ENCODE measurements at places on chromosomes 7 and 10. TPM values are rescaled to one million over a fixed set of nuclear protein-coding genes. Genes with fewer than 3 reads are reported as not detected.

- no peak for DNase-seq
Observed at GRCh38 chr10:131617113-131617858, 283.5 kb upstream of the PPP2R2D start.

GRCh38 chr10:62023329-62023728 lies 121.8 kb downstream of the ARID5B start:
- DNase-seq: no peak

- DNase-seq: no peak
Observed at GRCh38 chr10:13681960-13682359, 95.2 kb downstream of the PRPF18 start.

GRCh38 chr7:75921479-75921878 lies 6.5 kb downstream of the POR start:
- DNase-seq: no peak

DNA sequence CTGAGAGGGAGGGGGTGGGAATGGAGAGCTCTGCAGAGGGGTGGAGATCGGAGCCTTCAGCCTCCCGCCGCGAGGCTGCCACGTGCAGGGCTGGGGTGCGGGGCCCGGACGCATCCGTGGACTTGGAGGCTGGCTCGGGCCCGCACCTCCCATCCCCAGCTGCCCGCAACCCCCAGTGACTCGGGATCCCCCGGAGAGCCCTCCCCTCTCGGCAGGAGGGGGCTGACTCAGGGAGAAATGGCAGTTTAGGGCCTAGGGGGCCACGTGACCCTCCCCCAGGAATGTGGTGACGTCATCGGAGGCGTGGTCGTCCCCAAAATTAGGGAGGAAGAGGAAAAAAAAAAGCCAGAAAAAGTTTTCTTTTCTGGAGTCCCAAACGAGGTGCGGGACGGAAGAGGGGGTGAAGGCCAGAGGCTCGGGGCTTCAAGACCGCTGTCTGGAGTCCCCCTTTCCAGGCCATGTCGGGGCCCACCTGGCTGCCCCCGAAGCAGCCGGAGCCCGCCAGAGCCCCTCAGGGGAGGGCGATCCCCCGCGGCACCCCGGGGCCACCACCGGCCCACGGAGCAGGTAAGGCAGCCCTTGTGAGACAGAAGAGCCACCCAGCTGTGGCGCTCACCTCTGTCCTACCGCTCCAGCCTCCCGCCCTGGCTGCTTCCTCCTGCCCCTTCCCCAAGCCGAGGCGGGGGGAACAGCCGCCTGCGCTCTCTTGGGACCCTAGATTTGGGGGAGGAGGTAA lies at the start of gene TRIP6:
Gene TRIP6, plus strand, starts transcription at position 348 of the 736 bp plus-strand sequence. Its CDS starts 111 bp downstream, at position 459.
- no peak for DNase-seq

DNA sequence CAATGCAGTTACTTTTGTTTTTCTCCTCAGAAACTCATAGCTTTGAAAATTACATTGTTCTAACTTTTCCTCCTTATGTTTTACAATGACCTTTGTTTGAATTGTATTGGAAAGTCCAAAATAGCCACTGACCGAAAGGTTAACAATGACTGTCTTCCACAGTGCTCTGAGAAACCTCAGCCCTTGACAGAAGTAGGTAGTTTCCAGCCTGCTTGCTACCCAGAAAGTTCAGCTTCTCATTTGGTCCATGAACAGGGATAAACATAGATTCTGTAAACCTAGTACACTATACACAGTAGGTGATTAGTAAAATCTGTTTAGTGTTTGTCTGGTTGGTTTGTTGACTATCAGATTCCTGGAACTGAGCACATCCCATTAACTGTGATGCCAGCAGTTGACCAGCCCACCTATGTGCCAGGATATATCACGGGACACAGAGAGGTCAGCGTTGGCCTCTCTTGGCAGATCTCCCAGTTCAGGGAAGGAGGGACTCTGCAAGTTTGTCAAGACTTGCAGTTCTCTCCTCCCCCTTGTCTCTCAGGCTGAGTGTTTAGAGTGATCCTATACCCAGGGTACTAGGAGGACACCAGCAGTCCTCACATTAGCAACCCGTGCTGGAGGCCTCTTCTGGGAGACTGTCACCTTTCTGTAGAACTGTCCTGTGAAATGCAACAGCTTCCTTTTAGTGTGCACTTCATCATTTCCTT lies 297.6 kb downstream of the ARHGAP12 start:
- peak; percentile 12 for DNase-seq

CCL24 gene
- total RNA-seq: not detected

PAX2 gene
- total RNA-seq: 7.5 TPM

GRCh38 chr10:130022086-130022485 lies 58.0 kb upstream of the EBF3 start:
- no peak for DNase-seq

DNA sequence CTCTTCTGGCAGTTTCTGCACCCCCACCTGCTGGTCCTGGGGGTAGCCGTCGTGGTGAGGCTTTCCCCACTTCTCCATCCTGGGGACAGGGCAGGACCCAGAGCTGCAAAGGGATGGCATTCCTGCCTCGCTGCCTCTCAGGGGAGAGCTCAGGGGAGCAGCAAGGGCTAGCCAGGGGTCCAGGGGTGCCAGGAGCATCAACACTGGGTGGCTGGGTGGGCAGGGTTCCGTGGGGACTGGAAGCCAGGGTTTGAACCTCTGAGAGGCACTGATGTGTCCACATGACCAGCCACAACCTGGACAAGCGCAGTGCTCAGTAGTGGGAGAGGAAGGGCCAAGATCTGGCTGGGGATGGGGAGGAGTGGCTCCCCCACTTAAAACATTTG lies 5.6 kb downstream of the ABCB8 start:
- DNase-seq: no peak

- no peak for DNase-seq
Observed at GRCh38 chr10:114870486-114870885, 48.9 kb downstream of the FHIP2A start.

- DNase-seq: no peak
Observed at GRCh38 chr10:44292390-44293002, 92.4 kb downstream of the CXCL12 start.

- no peak for DNase-seq
Observed at GRCh38 chr7:154881026-154881425, 121.9 kb downstream of the PAXIP1 start.

DNA sequence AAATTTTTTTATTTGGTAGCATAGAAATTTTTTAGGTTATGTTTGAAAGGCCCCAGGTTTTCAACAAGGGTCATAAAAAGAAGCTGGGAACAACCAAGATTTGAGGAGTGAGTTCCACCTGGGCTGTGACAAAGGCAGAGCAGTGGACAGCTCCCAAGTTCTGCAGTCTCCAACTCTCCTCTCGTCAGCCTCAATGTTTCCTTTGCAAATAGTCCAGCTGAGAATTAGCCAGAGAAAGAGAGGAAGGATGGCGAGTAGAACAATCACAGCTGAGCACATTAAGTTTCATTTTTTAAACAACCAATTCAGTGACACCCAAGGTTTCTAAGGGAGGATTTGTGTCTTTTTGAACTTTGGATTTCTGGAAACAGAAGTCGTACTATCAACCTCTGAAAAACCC lies 143.2 kb downstream of the NRCAM start:
- no peak for DNase-seq
